Activated CD4-positive, alpha-beta T cell treated with anti-CD3 and anti-CD28 coated beads, Interleukin-2, amount 10 ng/mL, durations not matched to agents 7 days and 5 days (primary cell): ENCODE measurements at places on chromosomes 2 and 18. TPM values are rescaled to one million over a fixed set of nuclear protein-coding genes. Genes with fewer than 3 reads are reported as not detected.

GRCh38 chr2:35989503-35989902, 366.1 kb upstream of the CRIM1 start:
- DNase-seq = no peak

- DNase-seq = no peak
Measured at GRCh38 chr2:23460228-23460627, 75.2 kb downstream of the KLHL29 start.

Gene SLC11A1
- total RNA-seq = 0.17 TPM

GRCh38 chr2:159195697-159196096, 90.8 kb downstream of the WDSUB1 start:
- no peak for DNase-seq

GRCh38 chr2:67260343-67261277, 136.5 kb upstream of the ETAA1 start:
- no peak for DNase-seq

Gene EMILIN1
- total RNA-seq = 0.56 TPM

- DNase-seq = no peak
Measured at GRCh38 chr18:46418663-46419260, 238.3 kb downstream of the LOXHD1 start.

Gene CACNB4
- total RNA-seq = 0.21 TPM

Gene KLHL41
- not detected for total RNA-seq

Gene SCYGR7
- total RNA-seq = not detected

Gene SCN3A
- not detected for total RNA-seq

Gene TUBB8B
- not detected for total RNA-seq

Gene FMNL2
- 0.46 TPM for total RNA-seq

GRCh38 chr2:222795450-222796357, 65.1 kb upstream of the ACSL3 start:
- no peak for DNase-seq

Gene CYS1
- total RNA-seq = 0.15 TPM

DNA sequence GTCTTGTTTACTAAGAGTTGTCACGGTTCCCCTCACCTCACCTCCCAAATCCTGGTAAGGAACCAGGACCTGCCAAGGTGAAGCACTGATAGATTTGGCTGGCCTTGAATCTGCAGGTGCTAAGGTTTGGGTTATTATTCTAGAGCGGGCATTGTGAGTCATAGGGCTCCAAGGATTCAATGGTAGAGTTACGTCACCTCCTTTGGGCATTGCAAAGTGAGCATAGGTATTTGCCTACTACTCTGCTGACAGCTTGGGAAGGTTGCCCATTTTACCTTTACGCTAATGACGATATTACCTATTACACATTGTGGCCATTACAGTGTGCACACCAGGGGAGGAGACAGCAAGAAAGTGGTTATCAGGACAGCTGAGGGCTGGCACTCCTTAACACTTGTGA, 59.3 kb downstream of the SETBP1 start:
- no peak for DNase-seq
